BJ (cell line): ENCODE measurements at places on chromosomes 4 and X.

GRCh38 chrX:38882894-38883626 is 81.8 kb downstream of the MID1IP1 start:
- peak; percentile 54 for DNase-seq

DNA sequence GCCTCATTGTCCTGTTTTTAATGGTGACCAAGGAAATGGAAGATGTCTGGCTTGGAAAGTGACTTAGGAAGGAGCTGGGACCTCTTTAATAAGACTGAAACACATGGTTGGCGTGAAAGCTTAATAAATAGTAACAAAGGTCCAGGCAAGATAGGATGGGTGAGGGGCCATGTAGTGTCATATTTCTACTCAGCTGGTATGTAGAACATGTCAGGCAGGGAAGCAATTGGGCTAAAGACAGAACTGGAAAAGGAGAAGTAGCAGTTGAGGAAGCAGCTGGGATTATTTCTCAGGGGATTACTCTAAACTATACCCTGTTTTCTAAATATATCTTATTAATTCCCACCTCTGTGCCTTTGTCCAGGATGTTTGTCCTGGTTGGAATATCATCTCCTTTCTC is 18.6 kb downstream of the ITGB1BP2 start:
- no peak for DNase-seq

DNA sequence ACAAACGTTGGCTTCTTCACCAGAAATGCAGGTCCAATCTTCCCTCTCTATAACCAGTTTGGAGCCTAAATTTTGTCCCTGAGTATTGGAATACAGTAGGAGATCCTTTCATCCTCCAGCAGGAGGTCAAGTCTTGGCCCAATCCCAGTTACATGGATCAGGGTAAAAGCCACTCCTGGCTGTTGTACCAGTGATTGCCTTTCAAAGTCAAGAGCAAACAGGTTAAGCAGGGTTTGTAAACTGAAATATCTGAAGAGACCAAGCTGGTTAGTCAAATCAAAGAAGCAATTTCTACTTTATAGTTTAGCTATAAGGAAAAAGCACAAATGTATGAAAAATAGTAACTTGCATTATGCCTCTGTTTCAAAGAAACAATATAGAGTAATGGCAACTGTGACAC is 329.4 kb downstream of the NAF1 start:
- no peak for DNase-seq

DNA sequence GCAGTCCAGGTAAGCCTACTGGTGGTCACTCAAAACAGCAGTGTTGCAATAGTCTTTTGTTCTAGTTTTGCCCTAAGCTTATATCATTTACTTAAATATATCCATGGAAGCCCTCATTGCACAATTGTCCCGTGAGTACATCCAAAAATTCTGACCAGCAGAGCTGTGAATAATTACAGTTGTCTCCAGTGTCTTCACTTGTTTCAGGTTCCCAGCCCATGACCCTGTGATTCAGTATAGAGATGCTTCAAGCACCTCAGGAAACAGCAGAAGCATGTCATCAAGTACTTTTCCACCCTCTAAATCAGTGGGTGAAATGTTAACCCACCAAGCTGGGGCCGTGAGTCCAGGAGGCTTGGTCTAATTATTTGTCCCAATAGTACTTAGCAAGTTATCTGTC is 214.9 kb upstream of the RPS6KA3 start:
- no peak for DNase-seq

- no peak for DNase-seq
Observed at GRCh38 chr4:684623-685327, 4.2 kb downstream of the SLC49A3 start.

DNA sequence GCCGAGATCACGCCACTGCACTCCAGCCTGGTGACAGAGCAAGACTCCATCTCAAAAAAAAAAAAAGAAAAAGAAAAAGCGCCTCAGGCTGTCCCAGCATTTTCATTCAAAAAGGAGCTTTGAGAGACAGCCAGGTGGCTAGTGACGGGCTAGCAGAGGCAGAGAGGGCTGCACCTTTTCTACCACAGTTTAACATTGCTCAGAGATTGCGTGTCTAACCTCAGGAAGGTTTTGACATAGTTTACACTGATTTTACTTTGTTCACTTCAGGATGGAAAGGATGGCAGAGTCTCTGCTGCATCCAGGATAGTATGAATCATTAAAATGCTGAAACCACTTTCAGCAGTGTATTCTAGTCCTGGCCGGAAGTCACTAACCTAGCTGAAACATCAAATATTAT is 28.1 kb downstream of the ZFP42 start:
- no peak for DNase-seq

DNA sequence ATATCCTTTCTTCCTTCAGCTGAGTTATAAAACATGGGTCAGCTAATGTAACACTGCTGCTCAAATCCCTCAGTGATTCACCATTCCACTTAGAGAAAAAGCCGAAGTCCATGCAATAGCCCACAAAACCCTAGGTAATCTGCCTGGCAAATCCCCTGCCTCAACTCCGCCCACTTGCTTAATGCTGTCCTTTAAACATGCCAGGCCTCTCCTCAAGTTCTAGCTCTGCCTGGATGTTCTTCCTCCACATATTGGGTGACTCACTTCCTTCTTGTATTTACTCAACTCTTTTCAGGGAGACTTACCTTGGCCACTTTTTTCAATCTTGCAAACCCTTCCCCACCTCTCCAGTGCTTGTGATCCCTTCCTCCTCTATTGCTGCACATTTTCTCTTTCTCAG is 89.8 kb downstream of the EMCN start:
- no peak for DNase-seq

- DNase-seq, result no peak
Observed at GRCh38 chr4:153595894-153596601, 88.0 kb upstream of the TLR2 start.

DNA sequence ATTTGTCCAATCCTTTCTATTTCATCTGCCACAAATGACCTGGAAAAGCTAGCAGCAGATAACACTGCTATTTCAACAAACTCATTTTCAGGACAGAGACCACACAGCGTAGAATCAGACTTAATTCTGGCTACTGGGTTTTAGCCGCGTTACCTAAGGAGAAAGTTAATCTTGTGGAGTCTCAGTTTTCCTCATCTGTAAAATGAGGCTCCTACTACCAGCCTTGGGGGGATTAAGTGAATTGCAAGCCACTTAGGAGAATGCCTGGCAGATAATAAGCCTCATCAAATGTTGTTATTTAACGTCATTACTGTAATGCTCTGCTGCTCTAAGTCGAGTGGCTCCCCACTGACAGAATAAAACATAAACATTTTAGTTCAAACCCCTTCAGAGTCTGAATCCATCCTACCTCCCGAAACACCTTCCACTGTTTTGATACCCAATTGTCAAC is 1.4 kb downstream of the CCNI start:
- DNase-seq, result no peak

DNA sequence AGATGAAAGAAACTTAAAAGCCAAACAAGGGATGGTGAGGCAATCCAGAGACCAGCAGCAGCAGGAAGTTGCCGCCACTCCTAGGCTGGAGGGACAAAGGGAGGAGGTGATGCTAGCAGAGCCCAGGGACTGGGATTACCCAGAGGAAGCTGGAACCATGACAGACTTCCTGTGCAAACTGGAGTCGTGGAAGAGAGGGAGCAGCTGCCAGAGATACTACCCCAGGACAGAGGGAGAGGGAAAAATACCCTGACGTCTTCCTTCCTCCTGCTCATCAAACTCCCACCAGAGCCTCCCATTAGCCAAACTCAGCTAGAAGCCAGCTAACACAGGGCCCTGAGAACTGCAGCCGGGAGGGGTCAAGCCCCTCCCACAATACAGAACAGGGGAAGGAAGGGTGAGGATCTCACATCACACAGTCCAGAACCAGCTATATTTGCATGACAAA is 101.2 kb upstream of the KLF3 start:
- DNase-seq, result no peak

- DNase-seq, result no peak
Observed at GRCh38 chr4:98771959-98772632, 113.7 kb upstream of the TSPAN5 start.

GRCh38 chr4:121338518-121338917 is 42.3 kb downstream of the QRFPR start:
- DNase-seq, result no peak

GRCh38 chrX:88613338-88613737 is 133.7 kb upstream of the CPXCR1 start:
- no peak for DNase-seq

GRCh38 chrX:10062352-10062751 is 94.4 kb upstream of the CLCN4 start:
- DNase-seq, result no peak

DNA sequence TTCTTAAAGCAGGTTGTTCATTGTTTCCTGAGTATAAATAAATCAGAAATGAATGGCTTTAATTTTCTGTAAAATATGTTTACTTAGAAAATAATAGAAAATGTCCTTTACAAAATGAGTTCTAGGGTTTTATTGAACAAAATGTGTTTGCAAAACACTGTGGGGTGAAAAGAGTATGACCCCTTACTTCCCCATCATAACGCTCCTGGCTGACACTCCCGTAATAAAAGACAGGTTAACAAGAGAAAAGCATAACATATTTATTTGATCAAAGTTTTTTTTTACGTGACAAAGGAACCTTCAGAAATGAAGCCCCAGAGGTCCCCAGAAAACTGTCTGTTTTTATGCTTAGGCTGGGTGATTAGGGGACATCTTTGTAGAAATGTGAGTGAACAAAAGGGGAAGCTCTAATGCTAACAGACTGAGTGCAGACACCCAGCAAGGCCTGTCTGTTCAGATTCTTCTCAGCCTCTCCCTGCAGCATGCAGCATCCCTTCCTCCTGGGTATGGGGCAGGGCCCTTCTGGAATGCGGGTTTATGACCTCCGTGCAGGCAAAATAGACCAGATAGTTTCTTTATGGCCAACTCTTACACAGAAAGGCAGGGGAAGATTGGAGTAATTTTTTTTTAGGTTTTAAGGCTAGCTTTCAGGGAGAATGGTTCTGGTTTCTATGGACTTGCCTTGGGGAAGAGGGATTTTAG is 26.1 kb downstream of the ZFP42 start:
- DNase-seq, result no peak

DNA sequence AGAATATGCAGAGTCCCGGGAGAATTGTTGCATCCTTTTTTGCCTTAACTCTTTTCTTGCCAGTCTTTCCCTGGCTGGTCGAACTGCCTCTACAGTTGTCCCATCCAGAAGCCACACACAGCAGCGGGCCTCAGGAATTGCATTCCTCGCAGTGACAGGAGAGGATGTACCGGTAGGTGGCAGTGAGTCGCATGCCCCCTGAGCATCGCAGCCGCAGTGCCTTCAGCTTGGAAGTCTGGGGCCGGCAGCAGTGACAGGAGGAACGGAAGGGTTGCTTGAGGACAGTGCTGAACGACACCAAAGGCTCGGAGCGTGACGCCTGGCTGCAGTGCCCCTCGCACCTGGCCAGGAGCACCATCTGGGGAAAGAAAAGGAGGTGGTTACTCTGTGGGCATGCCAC is 23.5 kb downstream of the NDP start:
- DNase-seq, result no peak

DNA sequence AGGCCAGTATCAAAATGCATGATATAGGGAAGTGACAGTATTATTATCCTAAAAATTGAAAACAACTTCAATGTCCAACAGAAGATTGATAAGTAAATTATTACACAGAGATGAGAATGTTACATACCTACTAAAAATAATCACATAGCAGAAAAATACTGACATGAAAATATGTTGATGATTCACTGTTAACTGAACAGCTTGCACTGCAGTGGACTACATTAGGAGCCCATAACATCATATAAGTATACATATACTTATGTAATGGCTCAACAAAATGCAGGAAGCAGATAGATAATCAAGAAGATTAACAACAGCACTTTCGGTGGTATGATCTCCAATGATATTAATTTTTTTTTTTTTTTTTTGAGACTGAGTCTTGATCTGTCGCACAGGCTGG is 7.1 kb downstream of the CLOCK start:
- DNase-seq, result no peak

- no peak for DNase-seq
Observed at GRCh38 chr4:77989968-77990367, 67.2 kb upstream of the FRAS1 start.

- no peak for DNase-seq
Observed at GRCh38 chr4:7344636-7345155, 90.0 kb downstream of the PSAPL1 start.

- no peak for DNase-seq
Observed at GRCh38 chr4:138909587-138909986, 106.0 kb upstream of the NOCT start.

GRCh38 chrX:79161655-79162054 is 17.2 kb downstream of the GPR174 start:
- no peak for DNase-seq

- DNase-seq, result no peak
Observed at GRCh38 chrX:31061091-31061490, 10.8 kb downstream of the FTHL17 start.

DNA sequence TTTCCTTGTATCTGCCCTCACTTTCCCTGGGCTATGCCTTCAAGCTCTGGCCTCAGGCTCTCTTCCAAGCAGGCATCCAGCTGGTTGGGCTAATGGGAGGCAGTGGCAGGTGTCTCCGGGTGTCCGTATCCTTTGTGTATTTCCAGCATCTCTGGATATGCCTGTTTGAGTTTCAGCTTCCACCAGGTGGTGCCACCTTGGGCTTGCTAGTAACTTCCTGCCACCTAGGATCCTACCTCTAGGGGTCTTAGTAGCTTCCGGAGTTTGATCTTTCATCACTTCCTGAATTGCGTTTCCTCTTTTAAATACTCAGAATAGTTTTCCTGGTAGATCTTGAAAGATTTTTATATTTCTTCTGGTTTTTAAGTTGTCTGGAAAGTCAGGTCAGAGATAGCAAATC is 23.2 kb upstream of the ANOS1 start:
- no peak for DNase-seq

GRCh38 chr4:128227991-128228571 is 59.5 kb downstream of the PGRMC2 start:
- DNase-seq, result no peak

GRCh38 chrX:72009731-72010130 is 99.1 kb downstream of the NHSL2 start:
- DNase-seq, result no peak

GRCh38 chr4:154818230-154818629 is 37.2 kb downstream of the RBM46 start:
- DNase-seq, result no peak

DNA sequence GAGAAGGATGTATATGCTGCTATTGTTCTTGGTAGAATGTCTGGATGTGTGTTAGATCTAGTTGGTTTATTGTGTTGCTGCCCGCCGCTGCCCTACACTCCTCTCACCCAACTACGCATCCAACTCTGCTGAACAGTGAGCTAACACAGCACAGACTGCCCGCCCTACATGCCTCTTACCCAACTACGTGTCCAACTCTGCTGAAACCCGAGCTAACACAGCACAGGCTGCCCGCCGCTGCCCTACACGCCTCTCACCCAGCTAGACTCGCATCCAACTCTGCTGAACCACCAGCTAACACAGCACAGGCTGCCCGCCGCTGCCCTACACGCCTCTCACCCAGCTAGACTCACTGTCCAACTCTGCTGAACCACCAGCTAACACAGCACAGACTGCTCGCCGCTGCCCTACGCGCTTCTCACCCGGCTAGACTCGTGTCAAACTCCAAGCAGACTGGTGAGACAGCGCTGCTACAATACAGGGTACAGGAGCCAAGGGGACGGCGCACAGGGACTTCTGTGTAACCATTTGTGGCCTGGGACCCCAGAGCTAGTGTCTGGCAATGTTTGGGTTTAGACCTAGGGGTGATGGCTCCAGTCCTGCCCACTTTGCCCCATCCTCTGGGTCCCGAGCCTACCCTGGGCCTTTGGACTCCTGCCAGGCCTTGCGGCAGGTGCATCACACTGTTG is 11.6 kb upstream of the CTBP1 start:
- no peak for DNase-seq
